ENCODE measurements at places on chromosomes 1 and 21. TPM values are rescaled to one million over a fixed set of nuclear protein-coding genes. Genes with fewer than 3 reads are reported as not detected.

- no peak for DNase-seq
Measured at GRCh38 chr1:109881906-109882287, 28.8 kb upstream of the CSF1 start.

DNA sequence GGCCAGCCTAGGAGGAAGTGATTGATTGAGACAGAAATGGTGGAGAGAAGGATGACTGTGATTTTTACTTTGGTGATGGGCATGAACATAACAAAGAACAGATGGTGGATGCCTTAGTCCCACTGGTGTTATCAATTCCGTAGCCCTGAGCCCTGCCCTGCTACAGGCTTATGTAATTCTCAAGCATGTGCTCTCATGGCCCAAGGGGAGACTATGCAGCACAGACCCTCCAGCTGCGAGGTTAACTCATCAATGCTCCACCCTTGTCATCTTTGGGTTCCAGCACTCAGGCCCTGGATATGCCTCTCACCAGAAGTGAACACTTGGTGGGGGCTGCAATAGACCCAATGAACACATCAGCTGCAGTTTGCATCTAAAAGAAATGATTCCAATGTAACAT is 62.7 kb upstream of the LRRC8D start:
- DNase-seq, result no peak

Gene NRAS
- 41.1 TPM for total RNA-seq

Gene PHF13
- total RNA-seq, result 12.6 TPM

Gene TSPEAR
- total RNA-seq, result not detected

Gene HTR6
- 0.23 TPM for total RNA-seq
